Heart left ventricle (tissue), 16 donors: ENCODE measurements at places on chromosomes 6 and 20. TPM values are rescaled to one million over a fixed set of nuclear protein-coding genes. Genes with fewer than 3 reads are reported as not detected.

MUC22 gene
- polyA plus RNA-seq = 0.34 TPM

GRCh38 chr6:29506446-29507067 is 18.8 kb upstream of the MAS1L start:
- DNase-seq = no peak

DNA sequence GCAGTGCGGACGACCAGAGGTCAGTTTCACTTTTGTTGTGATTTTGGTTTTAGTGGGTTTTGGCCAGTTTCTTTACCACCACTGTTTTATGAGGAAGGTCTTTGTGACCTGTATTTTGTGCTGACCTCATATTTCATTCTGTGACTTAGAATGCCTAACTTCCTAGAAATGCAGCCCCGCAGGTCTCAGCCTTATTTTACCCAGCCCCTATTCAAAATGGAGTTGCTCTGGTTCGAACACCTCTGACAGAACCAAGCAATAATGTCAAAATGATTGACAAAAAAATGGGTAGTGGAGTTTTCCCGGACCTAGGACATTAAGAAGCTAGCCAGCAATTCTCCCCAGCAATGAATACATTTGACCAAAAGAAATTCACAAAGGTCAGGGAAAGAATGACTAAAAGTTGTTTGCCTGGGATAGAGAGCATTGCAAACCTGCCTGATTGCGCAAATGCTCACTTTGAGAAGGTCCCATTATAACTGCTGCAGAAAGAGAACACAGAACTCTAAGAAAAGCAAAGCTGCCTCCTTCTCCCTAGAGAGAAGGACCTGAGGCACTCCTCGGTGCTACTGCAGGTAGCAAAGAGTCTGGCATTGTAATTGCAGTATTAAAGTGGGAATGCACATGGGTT is 288.8 kb downstream of the ADGB start:
- no peak for DNase-seq

DNA sequence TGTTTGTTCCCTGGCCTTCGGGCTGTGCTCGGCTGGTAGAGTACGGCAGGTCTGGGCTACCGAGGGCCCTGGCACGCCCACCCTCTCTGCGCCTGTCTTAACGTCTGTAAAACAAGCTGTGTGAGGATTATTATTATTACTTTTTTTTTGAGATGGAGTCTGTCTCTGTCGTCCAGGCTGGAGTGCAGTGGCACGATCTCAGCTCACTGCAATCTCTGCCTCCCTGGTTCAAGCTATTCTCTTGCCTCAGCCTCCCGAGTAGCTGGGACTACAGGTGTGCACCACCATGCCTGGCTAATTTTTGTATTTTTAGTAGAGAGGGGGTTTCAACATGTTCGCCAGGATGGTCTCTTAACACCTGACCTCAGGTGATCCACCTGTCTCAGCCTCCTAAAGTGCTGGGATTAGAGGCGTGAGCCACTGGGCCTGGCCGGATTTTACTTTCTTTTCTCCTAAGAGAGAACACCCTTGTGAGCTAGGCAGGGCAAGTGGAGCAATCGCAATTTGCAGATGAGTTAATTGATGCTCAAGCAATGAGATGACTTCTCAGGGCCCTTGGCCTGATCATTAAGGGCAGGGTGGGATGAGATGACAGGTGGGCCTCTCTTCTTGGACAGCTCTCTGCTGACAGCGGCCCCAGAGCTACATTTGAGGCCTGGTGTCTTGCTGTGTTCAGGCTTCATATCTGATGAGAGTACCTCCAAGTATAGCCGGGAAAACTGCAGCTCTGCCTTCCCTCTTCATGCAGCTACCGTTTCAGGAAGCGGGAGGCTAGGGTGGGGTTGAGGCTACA is 859 bp upstream of the SMIM29 start:
- DNase-seq = no peak

DNA sequence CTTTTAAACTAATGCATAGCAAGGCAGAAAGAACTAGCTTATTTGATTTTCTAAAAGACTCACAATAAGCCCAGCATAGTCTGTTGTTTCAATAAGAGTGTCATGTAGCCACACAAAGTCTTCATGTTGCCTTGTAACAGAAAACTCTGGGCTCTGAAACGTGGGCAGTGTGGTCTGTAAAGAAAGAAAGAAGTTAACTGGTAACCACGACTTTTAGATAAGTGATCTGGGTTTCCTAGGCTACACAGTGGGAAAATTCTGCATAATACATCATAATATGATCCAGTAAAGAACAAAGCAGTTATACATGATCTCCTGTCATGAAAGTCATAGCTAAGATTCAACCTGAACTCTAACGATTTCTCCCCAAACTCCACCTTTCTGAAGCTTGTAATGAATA is 13.3 kb downstream of the SNX5 start:
- DNase-seq = no peak

DNA sequence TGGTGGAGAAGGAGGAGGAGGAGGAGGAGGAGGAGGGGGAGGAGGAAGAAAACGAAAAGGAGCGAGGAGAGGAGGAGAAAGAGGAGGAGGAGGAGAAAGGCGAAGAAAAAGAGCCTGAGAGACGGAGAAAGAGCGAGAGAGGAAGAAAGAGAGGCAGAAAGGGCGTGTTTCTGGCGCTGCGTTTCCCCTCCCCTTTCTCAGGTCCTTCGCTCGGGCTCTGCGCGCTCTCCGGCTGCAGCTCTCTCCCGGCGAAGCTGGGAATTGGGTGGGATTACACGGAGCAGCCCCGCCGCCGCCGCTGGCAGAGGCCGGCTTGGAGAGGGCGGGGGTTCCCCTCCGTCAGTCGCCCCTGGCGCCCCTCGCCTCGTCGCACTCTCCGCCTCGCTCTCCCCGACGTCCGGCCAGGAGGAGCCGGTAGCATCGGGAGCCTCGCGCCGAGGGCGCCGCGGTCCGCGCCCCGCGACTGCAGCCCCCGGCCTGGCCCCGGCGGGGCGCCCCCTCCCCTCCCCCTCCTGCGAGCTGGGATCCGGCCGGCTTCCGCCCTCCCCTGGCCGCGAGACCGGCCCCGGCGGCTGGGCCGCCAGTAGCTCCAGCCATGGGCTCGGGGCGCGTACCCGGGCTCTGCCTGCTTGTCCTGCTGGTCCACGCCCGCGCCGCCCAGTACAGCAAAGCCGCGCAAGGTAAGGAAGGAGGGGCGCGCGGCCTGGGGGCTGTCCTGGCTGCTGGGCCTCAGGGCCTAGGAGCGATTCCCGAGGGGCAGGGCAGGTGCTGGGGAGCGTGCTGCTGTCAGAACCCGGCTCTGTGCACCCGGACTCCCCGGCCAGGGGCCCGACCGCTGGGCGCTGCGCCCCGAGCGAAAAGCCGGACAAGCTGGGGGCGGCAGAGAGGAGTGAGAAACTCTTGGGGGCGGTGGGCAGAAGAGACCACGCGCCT is at the start of gene SCUBE3:
Gene SCUBE3 (plus strand): TSS at position 133 of the 933 bp plus-strand sequence. CDS start 463 bp downstream, at position 596.
- no peak for DNase-seq
